ENCODE measurements at places on chromosomes 13 and 19.
A peak's percentile ranks its signal among the peaks of the same experiment; 100 is the strongest.

DNA sequence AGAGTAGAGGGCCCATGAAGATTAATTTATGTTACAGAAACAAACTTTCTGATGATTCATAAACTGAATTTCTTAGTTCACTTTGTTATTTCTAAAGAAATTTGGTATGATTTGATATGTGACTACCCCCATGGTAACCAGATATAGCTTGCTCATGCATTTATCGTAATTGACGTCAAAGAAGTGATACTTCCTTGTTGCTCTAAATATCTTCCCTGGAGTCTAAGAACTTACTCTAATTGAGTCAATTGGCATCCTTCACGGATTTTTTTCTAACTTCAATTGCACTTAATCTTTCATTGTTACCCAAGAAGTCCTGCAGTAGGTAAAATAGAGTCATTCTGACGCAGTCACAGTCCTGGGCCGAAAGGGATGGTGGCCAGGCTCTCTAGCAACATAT is 240.9 kb downstream of the GPC5 start:
- DNase-seq, result no peak

DNA sequence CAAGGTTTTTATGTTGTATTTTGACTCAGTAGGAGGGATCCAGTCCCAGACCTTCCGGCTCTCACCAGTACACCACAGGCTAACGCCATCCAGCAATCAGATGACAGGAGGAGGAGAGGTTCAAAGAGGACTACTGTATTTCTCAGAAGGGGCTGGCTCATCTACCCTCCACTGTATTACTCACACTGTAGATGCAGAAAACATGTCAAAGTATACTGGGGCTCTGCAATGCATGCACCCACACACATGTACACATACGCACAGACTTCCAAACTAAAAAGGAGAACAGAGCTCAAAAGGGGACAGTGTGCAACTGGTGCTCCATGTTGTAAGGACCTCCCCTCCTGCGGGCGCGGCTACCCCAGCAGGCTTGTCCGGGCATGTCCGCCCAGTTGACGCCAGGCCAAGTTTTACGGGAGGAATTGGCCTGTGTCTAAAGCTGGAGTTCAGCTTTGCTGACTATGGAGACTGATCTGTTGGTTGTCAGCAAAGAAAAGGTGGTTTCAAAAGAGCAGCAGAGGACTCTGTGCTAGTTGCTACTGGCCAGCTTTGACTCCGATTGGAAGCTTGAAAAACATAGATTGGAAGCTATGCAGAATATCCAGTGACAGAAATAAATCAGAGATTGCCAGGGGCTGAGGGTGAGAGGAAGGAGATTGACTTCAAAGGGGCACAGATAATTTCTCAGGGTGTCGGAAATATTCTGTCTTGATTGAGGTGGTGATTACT is 314.2 kb downstream of the DLEU7 start:
- peak; percentile 82 for DNase-seq

- no peak for DNase-seq
Observed at GRCh38 chr13:35964863-35965180, 166.4 kb downstream of the DCLK1 start.

DNA sequence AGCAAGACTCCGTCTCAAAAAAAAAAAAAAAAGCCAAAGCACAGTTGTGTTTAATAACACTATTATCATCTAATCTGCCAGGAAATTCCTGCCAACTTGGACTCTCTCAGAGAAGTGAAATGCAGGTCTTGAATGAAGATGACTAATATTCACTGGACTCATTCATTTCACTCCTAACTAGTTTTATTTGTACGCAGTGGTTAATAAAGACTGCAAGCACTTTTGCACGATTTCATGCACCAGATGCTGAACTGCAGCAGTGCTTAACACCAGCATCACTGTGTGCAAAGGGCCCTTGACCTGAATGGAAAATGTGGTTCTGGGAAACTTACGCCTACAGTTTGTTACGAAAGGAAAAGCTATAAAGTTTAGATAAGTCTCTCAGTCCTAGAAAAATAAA is 63.3 kb downstream of the DHRS12 start:
- no peak for DNase-seq

All from BE2C (cell line).